GM03348 (cell line): ENCODE measurements at places on chromosomes 7 and 10.

- DNase-seq = no peak
These were observed 103.5 kb upstream of the PRSS1 start for GRCh38 chr7:142645777-142646176.

- no peak for DNase-seq
These were observed 6.9 kb downstream of the FAM241B start for GRCh38 chr10:69636626-69637605.

GRCh38 chr10:78772486-78772885 lies 296.3 kb upstream of the ZMIZ1 start:
- no peak for DNase-seq

GRCh38 chr7:112995059-112995824 lies 91.4 kb downstream of the GPR85 start:
- peak; percentile 69 for DNase-seq

DNA sequence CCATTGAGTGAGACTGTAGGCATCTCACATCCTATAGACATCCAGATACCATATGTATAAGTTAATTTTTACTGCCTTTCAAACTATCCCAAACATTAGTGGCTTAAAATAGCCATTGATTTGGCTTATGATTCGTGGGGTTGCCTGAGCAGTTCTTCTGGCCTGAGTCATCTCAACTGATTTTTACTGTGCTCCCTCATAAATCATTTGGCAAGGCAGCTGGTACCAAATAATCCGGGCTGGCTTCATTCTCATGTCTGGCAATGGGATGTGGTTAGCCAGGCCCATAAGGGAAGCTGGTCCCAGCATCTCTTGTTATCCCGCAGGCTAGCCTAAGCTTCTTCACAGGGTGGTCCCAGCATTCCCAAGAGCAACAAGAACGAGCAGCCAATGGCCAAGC lies 6.7 kb upstream of the LRGUK start:
- no peak for DNase-seq

DNA sequence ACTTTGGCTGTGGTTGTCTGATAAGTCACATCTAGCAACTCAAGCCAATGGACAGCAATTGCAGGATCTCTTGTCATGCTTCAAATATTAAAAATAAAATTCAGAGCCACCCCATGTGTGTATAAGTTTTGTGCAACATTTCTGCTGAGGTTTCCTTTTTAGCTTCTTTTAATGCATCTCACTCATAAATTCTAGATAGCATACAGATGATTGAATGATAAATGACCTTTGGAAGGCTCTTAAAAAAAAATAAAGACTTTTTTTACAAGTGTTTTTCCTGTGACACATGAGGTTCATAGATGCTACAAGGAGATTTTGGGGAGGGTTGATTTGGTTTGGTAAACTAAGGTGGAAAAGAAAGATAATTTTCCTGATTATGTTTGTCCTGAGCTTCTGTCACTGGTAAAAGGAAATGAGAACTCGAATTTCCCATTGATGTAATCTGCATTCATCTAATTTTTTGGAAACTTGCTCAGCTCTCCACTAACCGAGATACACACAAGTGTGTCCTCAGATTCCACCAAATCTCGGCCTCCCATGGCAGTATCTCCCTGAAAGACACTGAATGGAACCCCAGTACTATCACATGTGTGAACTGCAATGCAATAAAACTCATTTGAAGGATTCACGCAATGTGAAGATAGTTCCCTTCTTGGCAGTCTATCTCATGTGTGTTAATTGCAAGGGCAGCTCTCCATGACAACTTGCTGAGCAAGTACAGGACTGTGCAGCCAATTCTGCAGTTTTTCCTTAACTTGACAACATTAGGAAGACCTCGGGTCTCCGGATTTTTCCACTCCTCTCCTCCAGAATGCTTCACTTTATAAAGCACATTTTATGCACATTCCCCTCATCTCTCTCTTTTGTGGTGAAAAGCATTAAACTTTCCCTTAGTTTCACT lies 185.4 kb upstream of the PFKP start:
- DNase-seq = no peak

- DNase-seq = no peak
These were observed 10.3 kb downstream of the TBL2 start for GRCh38 chr7:73567846-73568685.

GRCh38 chr7:20786049-20786412 lies 655 bp downstream of the SP8 start:
- peak; percentile 9 for DNase-seq

DNA sequence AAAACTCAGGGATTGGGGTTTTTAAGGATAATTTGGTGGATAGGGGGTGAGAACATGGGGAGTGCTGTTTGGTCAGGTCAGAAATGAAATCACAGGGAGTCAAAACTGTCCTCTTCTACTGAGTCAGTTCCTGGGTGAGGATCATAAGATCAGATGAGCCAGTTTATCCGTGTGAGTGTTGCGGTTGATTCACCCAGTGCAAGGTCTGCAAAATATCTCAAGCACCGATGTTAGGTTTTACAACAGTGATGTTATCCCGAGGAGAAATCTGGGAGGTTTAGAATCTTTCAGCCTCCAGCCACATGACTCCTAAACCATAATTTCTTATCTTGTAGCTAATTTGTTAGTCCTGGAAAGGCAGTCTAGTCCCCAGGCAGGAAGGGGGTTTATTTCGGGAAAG lies 31.7 kb upstream of the AGR2 start:
- no peak for DNase-seq

DNA sequence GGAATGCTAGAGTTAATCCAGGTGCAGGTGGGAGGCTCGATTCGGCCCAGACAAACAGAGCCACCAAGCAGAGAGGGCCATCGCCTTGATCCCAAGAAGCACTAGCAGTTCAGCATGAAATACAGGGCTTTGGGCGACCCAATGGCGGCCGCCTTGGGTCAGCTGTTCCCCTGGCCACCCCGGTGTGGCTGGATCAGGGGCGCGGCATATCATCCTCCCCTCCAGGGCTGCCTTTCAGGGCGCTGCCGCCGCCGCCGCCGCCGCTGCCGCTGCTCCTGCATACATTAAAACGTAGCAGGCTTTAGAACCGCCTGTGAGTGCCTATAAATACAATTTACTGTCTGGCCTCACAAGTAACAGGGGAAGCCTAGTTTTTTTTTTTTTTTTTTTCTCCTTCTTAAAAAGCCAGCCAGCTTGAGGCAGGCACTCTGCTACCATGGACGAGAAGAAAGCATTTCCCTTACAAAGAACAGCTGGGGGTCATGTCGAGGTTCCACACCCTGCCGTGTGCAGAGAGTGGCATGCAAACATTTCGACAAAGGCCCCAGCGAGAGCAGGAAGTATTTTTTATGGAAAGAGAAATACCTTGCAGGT lies 57.7 kb upstream of the EFCAB10 start:
- no peak for DNase-seq

DNA sequence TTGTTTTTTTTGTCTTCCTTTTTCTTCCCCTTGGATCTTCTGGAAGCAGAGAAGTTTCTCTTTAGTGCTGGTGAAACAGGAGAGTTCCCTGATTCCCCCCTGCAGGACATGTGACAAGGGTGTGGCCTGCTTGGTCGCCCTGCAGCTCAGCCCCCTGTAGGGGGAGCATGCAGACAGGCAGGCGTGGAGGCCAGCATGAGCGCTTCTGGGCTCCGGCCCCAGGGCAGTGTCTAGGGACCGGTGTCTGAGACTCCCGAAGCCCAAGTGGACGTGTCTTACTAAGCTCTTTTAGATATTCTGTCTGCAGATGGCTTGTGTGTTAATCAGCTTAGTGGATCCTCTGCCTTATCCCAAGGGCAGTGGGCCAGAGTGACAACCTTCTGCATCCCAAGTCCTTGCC lies 26.1 kb downstream of the PRSS58 start:
- DNase-seq = no peak

DNA sequence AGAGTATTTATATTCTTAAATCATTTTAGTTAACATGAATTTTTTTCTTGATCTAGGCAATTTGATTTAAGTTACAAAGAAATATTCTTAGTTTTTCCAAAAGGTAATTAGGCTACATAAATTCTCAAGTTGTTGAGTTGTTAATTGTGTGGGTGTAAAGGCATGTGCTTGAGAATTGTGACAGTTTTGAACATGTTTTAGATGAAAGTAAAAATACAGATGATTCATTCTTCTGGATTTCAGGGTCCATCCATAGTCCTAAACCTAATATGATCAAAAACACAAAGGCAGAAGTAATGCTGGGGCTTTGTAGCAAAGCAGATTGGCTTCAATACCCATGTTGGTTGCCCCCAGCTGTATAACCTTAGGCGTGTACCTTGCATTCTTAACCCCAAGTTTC lies 127.9 kb downstream of the CPED1 start:
- peak; percentile 40 for DNase-seq

DNA sequence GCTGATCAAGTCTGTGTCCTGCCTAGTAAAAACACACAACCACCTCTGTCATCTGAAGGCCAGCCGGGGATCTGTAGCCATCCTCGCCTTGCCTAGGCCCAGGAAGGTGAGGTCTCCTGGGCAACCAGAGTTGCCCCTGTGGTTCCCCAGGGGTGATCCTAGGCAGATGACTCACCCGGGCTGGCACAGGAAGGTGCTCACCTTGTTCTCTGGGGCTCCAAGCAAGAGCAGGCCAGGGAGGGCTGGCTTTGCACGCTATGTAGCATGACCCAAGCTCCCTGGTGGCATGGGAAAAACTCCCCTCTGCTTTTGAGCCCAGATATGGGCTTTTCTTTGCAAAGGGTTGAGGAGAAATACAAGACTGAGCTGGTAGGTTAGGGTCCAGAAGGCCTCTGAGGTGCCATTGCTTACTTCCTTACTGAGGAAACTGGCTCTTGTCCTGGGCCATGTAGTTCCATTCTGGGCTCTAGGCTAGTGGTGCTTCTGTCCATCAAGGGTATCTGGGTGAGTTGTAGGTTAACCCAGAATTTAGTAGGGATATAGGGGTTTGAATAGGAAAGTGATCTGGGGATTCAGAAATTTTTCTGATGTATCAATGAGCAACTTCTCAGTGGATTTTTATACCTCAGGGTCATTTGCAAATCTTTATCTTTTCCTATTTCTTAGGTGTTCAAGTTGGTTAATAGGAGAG lies 112.0 kb downstream of the NT5C2 start:
- peak; percentile 16 for DNase-seq

DNA sequence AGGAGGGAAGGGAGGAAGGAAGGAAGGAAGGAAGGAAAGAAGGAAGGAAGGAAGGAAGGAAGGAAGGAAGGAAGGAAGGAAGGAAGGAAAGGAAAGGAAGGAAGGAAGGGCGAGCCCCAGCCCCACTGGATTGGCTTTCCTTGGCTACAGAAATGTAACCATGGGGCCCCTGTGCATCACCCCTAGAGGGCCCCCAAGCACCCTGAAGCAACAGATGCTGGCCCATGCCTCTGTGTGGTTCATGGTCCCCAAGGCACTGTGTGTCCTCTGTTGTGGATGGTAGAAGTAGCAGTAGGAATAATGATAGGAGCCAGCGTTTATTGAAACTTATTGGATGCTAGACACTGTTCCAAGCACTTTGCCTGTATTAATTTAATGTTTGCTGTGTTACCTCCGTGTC lies 116.6 kb upstream of the MACROH2A2 start:
- DNase-seq = peak; percentile 25

DNA sequence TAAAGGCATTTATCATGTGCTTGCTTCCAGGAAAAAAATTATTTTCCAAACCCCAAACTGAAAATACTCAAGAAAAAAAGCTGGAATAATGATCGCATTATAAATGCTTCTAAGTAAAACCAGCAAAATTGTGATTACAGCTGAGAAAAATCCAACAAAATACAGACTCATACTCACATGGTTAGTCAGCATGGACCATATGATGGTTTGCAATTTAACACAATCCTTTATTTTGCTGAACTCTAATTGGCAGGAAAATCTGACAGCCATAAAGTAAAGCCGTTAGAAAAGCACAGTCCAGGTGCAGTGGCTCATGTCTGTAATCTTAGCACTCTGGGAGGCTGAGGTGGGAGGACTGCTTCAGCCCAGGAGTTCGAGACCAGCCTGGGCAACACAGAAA lies 59.6 kb downstream of the BRI3 start:
- peak; percentile 54 for DNase-seq

DNA sequence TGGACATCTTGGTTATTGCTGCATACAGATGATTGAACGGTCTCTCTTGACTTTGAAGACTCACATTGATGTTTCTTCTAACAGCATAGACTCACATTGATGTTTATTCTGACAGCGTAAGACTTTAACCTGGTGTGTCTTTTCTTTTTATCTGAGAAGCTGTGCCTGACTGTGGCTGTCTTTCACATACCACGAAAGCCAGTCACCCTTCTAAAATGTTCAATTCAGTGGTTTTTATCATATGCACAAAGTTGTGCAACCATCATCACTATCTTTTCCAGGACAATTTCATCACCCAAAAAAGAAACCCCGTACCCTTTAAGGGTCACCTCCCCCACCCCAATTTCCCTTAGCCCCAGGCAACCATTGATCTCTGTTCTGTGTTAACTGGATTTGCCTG lies 24.7 kb downstream of the CELF2 start:
- no peak for DNase-seq

GRCh38 chr10:68151453-68151852 lies 42.2 kb downstream of the MYPN start:
- DNase-seq = no peak

GRCh38 chr7:105815576-105815975 lies 60.8 kb downstream of the ATXN7L1 start:
- DNase-seq = no peak

DNA sequence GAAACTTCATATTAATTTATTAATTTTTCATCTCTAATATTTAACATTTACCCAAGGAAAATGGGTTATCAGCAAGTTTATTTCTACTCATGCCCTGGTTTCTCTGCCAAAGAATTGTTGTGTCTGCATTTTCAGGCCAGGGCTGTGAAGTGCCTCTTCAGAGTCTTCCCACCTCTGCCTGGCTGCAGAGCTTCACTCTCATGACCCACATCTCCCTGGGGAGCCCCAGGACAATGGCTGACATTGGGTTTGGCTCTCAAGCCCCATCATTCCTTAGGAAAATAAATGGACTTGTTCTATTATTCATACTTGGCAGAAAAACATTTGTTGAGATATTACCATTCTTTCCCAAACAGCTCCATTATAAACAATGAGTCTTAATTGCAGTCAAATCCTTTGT lies 30.3 kb downstream of the CACNA2D1 start:
- DNase-seq = no peak

DNA sequence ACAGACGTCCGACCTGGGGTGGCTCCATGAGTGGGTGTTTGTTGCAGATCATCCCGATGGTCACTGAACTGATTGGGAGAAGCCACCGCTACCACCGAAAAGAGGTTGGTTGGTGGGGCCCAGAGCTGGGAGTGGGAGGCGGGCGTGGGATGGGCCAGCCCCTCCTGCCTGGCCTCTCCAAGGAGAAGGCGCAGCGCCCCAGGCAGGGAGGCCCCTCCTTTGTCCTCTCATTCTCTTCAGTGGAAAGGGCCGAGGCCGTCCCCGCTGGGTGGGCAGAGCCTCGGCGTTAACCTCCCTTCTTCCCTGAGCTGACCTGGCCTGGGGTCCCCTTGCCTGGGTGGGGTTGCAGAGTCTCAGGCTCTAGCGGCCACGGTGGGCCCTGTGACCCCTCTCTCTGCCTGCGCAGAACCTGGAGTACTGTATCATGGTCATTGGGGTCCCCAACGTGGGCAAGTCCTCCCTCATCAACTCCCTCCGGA lies 5.2 kb downstream of the MTG1 start:
- no peak for DNase-seq
